Fibroblast of the conjunctiva (primary cell): ENCODE measurements at places on chromosomes 3 and 15.
A peak's percentile ranks its signal among the peaks of the same experiment; 100 is the strongest.

DNA sequence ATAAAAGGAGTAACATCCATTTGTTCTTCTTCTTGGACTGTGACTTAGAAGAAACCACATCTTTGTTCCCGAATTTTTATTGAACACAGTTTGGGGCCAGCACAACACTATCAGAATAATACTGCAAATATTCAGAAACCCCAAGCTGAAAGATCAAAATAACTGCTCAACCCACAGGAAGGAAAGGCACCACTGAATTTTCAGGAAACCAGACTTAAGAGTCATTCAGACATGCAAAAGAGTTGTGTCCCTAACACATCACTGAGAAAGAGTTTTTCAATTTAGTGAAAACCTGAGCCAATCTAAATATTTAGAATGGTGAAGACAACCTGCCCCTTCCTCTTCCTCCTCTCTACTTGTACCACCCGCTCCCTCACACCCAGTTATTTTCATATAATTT lies 295.0 kb upstream of the RORA start:
- DNase-seq = no peak

DNA sequence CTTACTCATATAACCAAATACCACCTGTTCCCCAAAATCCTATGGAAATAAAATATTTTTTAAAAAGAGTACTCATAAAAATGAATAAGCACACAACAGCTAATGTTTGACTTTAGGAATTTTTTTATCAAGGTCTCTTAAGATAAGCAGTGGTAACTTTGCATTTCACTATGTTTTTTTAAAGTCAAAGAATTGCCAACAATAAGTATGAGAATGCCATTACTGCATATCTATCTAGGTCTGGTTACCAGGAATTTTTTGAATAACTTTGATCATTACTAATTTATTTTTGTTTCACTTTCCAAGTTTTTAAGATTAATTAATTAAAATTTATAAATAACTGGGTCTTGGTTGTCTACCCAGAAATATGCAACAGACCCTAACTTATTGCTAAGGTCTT lies 41.5 kb downstream of the PLSCR4 start:
- no peak for DNase-seq

- no peak for DNase-seq
Measured at GRCh38 chr3:183281126-183281797, 28.2 kb downstream of the B3GNT5 start.

DNA sequence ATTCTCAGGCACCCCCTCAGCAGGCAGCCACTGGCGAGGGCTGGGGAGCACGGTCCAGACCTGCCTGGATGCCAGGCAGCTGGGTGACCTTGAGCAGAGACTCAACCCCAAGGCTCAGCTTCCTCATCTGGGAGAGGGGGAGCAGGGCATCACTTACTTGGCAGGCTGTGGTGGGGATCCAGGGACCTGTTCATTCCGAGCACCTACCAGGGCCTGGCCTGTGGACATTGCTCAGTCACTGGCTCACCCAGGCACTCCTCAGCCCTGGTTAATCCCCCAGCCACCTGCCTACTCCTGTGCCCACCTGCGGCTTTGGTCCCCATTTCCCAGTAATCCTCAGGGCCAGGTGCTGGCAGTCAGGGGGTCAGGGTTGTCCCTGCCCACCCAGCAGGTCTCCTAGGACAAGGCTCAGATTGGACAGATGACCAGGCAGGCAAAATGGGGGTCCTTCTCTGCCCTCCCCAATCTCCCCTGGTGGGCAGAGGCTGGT lies 9.3 kb upstream of the RPL29 start:
- no peak for DNase-seq

DNA sequence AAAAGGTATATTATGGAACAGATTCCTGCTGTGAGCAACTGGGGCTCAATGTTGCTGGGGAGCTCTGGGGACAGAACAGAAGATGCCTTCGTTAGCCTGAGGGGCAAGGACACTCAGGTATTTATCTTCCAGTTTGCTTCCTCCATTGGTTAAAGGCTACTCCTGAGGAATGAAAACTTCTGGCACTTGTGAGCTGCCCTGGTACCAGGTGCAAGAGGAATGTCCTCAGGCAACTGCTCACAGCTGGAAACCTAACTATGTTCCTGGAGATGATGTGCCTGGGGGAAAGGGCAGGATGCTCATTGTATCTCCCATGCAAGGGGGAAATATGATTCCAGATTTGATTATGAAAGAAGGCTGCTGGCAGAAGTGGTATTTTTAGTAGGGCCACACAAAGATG lies 54.0 kb upstream of the BBX start:
- DNase-seq = no peak

GRCh38 chr3:112651516-112651915 lies 10.6 kb upstream of the CCDC80 start:
- DNase-seq = no peak

DNA sequence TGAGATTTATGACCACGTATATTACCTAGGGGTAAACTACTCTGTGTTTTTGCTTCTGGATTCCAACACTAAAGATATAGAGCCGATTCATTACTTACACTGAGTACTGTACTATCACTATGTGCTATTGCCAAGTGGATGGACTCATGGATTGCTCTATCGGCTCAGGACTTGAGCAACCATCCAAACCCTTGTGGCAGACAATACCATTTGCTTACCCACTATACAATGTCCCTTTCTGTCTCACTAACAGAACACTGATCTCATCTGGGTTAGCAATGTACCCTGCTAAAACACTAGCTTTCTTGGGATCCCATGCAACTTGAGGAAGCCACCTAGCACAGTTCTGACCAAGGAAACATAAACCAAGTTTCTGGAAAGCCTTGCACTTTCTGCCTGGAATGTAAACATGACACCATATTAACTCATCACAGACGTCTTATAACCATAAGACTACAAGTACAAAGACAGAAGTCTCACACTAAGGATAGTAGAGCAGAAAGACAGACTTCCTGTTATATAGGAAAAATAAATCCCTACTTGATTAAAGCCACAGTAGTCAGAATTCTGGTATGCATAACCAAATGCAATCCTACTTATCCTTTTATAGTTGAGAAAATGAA lies 38.6 kb downstream of the HACD2 start:
- peak; percentile 9 for DNase-seq

GRCh38 chr3:20846066-20846465 lies 660.1 kb upstream of the SGO1 start:
- no peak for DNase-seq

GRCh38 chr3:181311186-181311585 lies 321.6 kb upstream of the DNAJC19 start:
- no peak for DNase-seq

DNA sequence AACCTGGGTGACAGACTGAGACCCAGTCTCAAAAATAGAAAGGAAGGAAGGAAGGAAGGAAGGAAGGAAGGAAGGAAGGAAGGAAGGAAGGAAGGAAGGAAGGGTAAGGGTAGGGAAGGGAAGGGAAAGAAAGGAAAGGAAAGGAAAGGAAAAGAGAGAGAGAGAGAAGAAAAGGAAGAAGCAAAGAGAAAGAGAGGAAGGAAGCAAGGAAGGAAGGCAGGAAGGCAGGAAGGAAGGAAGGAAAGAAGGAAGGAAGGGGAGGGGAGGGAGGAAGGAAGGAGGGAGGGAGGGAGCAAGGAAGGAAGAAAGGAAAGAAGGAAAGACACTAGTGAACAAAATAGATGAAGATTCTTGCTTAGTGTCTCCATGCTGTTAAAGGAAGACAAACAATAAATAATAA lies 129.1 kb downstream of the SHQ1 start:
- no peak for DNase-seq

GRCh38 chr3:124772081-124772831 lies 42.0 kb downstream of the UMPS start:
- DNase-seq = no peak

DNA sequence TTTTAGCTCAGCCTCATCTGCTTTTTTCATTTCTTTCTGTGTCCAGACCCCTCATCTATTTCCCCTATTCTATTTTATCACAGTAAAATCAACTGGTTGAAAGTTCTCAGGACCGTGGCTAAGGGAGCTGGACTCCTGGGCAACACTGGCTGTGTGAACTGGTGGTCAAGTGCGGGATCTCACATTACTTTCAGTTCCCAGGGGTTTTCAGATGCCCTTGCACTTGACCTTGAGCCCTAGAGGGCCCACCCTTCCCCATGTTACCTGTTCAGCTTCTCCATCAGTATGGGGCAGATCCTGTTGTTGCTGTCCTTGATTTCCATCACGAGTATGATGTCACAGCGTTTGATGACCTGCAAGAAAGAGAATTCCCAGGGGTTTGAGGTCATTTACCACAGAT lies 2.8 kb downstream of the DNASE1L3 start:
- no peak for DNase-seq

GRCh38 chr3:64509206-64509605 lies 178.6 kb downstream of the ADAMTS9 start:
- DNase-seq = peak; percentile 35

GRCh38 chr15:97691799-97692198 lies 268.7 kb upstream of the ARRDC4 start:
- DNase-seq = no peak

- DNase-seq = no peak
Measured at GRCh38 chr3:112046599-112046998, 12.1 kb downstream of the TMPRSS7 start.

DNA sequence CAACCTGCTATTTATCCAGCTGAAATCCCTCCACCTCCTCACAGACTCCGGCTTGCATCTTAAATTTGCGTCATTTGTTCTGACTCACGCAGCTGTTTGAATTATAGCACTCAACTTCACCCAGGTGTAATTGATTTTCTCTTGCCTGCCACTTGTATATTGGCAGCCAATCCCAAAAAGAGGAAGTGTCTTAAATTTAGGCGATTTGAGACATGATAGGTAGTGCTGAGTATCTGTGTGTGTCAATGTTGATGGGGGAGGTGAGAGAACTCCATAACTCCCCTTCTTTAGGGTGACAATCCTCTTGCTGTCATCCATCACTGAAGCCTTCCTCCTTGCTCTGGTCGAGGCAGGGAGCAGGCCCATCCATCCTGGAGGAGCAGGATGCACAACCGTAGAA lies 77.2 kb upstream of the TPRG1 start:
- no peak for DNase-seq

GRCh38 chr15:82021992-82022391 lies 23.8 kb downstream of the MEX3B start:
- DNase-seq = no peak

- no peak for DNase-seq
Measured at GRCh38 chr3:194798486-194798885, 112.8 kb downstream of the FAM43A start.

- no peak for DNase-seq
Measured at GRCh38 chr3:72109327-72110259, 324.6 kb upstream of the PROK2 start.

- DNase-seq = no peak
Measured at GRCh38 chr3:190444576-190445145, 5.0 kb downstream of the TMEM207 start.

GRCh38 chr15:22851513-22851912 lies 13.0 kb downstream of the NIPA2 start:
- no peak for DNase-seq

DNA sequence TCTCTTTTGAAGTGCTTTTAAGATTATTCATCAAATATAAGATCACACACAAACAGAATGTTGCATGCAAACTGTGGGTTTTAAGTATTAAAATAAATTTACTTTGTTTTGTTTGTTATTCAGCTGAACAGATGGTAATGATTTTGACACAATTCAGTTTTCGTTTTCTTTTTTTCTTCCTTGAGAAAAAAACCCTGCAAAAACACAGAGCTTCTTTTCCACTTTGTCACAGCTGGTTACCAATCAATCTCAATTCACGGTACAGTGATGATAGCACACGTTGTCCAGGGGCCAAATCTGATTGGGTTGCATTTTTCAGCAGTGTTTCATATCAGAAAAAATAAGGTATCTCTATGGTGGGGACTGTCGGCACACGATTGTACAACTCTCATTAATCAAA lies 473.6 kb downstream of the ROBO2 start:
- DNase-seq = no peak

GRCh38 chr3:190825386-190826016 lies 37.0 kb downstream of the GMNC start:
- no peak for DNase-seq
